ENCODE measurements at places on chromosomes 16 and 17.

- peak; percentile 78 for DNase-seq
Measured at GRCh38 chr16:49463529-49463928, 89.9 kb downstream of the C16orf78 start.

- DNase-seq: no peak
Measured at GRCh38 chr16:69049603-69050375, 55.7 kb upstream of the HAS3 start.

DNA sequence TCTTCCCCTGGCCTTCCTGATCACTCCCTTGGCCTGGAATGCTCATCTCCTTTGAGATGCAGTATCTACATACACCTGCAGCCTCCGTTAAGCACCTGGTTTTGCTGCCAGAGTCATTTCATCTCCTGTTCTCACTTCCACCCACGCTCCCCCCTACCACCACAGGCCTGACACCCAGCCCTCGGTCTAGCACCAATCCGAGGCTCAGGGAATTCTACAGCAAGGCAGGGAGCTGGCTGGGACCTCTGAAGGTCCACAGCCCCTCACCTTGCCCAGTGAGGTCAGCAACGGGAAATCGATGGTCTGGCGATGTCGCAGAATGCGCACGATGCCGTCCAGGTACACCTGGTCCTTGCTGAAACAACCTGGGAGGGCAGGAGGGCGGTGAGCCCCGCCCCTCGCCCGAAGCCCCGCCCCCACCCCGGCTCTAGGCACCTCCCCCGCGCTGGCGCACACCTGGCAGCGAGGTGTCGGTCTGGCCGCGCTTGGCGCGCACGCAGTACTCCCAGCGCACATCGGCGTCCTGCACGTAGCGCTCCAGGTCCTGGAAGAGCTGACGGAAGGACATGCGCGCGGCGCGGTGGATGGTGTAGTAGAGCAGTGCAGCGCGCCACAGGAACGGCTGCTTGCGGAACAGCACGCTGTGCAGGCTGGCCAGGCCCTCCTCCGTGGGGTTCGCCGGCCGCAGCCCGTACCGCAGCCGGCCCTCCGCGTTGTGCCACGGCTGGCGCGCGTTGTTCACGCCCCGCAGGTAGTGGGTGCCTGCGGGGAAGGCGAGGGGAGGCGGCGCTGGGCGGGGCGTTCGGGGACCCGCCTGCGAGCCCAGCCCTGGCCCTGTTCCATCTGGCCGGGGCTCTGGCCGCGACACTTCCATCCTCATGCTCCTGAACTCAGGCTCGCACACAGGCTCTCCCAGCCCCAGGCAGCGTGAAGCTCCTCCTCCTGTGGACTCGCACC lies 5.7 kb downstream of the MATCAP1 start:
- DNase-seq: peak; percentile 70

DNA sequence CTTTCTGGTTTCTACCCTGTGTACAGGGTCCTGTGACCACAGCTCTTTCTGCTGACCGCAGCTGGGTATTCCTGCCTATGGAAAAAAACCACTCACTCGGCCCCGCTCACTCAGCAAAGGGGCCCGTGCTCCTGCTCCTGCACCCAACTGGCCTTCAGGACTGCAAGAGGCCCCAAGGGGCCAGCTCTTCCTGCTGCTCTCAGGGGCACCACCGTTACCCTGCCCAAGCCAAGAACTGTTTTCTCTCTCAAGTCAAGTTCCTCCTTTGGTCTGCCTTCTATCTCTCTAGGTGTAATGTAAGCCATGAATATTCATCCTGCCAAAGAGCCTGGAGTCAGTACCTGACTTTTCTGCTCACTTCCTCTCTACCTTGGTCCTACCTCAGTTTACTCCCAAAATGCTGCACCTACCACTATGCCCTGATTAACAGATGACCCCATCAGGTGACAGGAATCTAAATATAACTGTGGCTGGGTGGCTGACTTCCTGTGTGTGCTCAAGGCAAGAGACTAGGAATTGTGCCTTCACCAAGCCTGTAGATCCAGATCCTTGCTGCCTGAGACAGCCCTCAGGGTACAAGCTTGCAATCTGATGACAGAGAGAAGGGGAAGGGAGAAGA lies 20.4 kb upstream of the SCIMP start:
- no peak for DNase-seq

DNA sequence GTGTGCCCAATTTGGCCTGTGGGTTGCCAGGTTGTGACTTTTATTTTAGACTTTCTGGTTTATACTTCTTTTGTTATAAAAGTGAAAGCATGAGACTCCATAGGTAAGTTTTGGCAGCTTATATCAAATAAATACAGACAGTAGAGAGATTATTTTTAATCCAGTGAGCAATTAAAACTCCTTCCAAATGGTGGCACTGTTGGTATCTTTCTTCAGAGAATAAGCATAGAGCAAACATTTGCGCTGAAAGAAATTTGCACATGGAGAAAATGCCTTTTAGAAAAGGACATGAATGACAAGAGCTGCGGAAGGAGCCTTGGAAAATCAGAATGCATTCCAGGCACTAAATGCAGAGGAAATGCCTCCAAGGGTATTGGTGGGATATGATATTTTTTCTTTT lies 46.1 kb upstream of the DNAJA2 start:
- no peak for DNase-seq

- no peak for DNase-seq
Measured at GRCh38 chr16:27048316-27048715, 18.4 kb upstream of the C16orf82 start.

- peak; percentile 40 for DNase-seq
Measured at GRCh38 chr16:21600031-21600773, 825 bp downstream of the METTL9 start.

DNA sequence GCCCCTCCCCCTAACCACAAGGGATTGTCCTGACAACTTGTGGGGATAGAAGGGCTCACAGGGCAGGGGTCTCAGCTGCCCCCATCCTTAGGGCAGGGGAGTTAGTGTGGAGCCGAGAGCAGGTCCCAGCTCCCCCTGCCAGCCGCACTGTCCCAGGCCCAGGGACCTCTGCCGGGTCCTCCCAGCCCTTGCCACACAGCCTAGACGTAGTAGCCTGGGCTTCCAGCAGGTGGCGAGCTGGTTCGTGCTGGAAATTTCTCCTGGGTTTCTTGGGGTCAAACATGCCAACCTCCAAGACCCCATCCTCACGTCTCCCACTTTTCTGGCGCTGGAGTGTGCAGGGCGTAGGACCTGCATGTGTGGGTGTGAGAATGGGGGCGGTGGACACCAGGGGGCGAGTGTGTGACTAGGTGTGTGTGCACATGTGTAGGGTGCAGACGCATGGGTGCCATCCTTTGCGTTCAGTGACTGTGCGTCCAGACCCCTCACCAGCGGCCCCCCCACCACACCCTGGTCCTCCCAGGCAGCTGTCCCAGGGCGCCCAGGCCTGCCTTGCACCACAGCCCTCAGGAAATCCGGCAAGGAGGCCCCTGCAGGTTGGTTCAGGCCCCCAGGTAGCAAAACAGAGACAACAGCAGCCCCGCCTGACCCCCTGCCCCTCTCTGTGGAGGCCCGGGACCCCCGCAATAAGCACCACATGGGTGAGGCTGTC lies 29.5 kb downstream of the SBK1 start:
- DNase-seq: peak; percentile 37

GRCh38 chr17:29683481-29683880 lies 60.8 kb upstream of the CORO6 start:
- DNase-seq: no peak
